ENCODE measurements at places on chromosomes 1 and 21. TPM values are rescaled to one million over a fixed set of nuclear protein-coding genes. Genes with fewer than 3 reads are reported as not detected.

DNA sequence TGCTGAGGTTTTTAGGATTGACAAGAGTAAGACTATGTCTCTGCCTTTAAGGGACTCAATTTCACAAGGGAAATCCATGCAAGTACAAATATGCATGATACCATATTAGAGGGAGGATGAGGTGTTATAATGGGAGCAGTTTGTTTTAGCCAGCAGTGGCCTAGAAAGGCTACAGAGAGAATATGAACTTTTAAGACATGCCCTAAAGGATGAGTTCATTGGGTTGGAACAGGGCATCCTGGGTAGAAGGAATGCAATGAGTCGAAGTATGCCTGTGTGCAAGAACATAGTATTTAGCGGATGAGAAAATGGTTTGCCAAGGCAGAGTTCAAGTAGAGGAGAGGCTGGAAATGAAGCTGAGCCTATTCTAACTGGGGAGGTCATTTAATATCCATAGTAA, 32.6 kb upstream of the LEPR start:
- H3K4me1 ChIP-seq = no peaks in the 10 kb centered on the region
- DNase-seq = no peak
- no peak overlapping the region for H3K27ac ChIP-seq

GRCh38 chr1:199976496-199977144, 50.9 kb upstream of the NR5A2 start:
- H3K36me3 ChIP-seq = no peaks in the 10 kb centered on the region
- H3K4me1 ChIP-seq = no peaks in the 10 kb centered on the region
- DNase-seq = no peak
- H3K27ac ChIP-seq = no peak overlapping the region
- H3K4me3 ChIP-seq = no peak overlapping the region
- H3K27me3 ChIP-seq = no peaks in the 10 kb centered on the region

GRCh38 chr21:44294391-44295162, 5.3 kb upstream of the PFKL start:
- H3K36me3 ChIP-seq = no peaks in the 10 kb centered on the region
- no peak overlapping the region for H3K4me3 ChIP-seq
- H3K27ac ChIP-seq = no peak overlapping the region
- peaks cover 4% of the 10 kb centered on the region for H3K4me1 ChIP-seq
- H3K27me3 ChIP-seq = no peaks in the 10 kb centered on the region
- DNase-seq = peak; percentile 96

GRCh38 chr1:163271535-163271934, 50.2 kb upstream of the NUF2 start:
- no peaks in the 10 kb centered on the region for H3K36me3 ChIP-seq
- no peak overlapping the region for H3K27ac ChIP-seq
- no peaks in the 10 kb centered on the region for H3K4me1 ChIP-seq

Gene S100A2
- total RNA-seq = 1.8 TPM

All from osteoblast (primary cell).